ENCODE measurements at places on chromosomes 3 and 15.

DNA sequence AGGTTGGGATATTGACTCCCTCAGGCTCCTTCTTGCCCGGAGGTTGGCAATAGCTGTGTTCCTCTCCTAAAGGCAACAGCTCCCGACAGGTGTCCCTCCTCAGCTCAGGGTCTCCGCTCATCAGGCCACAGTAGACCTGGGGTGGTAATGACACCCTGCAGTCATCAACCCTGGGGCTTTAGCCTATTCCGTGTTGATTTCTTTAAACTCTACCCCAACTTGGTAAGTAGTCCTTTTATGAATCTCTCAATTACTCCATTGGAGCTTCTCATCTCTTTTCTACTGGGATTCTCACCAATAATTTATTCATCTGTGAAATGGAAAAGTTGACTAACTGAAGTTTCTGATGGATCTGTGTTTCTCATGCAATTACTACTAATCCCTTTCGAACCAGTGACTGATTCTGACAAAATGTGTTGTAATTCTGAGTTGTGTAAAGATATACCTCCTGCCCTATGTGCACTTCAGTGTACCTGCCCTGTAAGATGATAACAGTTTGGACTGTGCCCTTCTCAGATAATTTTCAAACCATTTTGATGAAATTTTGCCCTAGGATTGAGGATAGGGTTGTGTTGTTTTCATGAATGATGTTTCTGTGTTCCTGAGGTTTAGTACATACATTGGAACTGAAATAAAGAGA is 89.7 kb downstream of the RPL39L start:
- no peak for DNase-seq

DNA sequence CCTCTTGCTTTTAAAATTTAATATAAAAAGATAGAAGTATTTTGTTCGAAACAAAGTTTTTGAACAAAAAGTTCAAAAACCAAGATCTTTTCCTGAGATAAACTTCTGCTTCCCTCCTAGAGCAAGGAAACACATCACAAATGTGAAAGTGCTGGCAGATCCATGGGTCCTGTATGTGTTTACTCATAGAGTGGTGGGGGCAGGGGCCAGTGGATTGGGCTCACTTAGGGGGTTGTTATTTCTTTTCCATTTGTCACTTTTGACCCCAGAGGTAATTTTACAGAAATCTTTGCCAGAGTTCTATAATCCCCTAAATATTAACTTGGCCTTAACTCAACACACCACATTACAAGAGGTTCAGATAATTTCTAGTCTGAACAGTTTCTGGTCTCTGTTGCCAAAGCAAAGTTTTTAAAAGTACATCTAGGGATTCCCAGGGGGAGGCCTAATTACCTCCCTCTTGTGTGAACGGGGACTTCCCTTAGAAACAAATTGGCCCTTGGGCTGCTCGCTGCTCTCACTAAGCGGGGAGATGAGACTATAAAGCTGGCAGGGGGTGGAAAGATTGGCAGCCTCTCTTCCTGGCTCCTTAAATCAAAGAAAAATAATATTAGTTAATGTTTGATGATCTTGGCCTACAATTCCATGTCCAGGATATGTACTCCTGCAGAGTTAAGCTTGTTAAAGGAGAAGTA is 66.8 kb upstream of the PTX3 start:
- DNase-seq: no peak

DNA sequence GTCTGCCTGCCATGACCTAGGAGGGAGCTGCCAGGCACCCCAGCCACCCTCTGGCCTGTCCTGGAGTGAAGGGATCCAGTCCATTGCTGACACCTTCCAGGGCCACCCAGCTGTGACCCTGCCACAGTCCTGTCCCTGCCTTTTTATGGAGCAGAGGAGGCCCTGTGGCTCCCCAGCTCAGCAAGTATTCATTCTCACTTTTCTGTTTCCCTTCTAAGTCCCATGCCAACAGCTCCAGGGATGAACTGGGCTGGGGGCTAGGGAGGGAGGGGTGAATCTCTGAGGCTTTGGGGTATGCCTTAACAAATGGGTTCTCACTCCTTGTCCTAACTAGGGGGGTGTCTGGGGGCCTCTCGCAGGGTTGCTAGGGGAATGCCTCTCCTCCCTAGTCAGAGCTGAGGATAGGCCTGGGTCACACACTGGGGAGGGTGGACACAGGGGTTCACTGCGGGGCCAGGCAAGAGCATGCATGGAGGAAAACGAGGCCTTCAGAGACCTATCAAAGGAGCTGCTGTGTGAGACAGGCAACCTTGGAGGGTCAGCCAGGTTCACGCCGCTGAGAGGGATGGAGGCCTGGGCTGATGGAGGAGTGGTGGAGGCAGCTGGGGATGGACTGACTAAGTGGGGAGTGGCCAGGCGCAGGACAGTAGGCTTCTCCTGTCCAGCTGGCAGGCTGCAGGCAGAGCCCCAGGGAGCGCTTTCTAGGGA is 31.8 kb downstream of the EPHB3 start:
- no peak for DNase-seq

GRCh38 chr15:74257105-74257504 is 21.0 kb downstream of the CCDC33 start:
- DNase-seq: no peak

DNA sequence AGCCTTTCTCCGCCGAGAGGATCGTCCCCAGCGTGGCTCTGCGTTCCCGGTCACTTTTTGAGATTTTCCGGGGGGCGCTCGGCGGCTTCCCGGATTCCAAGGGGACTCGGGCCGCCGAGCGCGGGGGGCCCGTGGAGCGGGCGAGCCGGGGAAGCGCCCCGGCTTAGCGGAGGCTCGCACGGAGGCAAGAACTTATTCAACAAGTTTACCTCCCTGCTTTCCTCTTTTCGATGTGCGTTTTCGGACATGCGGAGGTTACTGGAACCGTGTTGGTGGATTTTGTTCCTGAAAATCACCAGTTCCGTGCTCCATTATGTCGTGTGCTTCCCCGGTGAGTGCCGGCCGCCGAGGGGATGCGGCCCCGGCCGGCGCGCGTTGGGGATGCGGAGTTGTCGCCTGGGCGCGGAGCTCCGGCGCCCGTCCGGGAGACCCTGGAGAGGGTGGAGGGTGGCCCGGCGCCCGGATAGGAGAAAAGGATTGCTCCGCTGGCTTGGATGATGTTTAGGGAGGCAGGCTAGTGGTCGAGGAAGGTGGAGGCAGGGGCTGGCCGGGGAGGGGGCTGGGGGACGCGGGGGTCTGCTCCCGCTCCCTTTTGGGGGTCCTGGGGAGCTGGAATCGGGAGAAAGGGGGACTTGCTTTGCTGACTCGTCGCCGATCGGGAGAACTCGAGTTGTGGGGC is 810 bp downstream of the PTPRG start:
- DNase-seq: no peak

GRCh38 chr3:49352890-49353421 is 5.2 kb downstream of the GPX1 start:
- DNase-seq: no peak

DNA sequence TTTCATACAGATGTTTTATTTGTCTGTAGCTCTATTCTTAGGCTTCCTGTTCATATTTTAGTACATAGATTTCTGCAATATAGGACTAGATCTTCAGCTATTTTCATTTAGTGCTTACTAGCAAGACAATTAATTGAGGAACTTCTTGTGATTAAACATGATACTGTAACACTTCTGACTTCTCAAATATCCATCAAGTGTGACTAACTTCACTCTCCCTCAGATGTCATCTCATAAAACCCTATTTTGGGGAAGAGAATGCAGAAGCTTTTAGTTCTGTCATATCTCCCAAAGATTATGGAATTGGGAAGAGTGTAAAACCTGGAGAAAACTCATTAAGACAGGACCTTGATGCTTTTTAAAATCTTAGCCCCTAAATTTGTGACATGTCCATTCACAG is 28.6 kb upstream of the GOLIM4 start:
- no peak for DNase-seq

DNA sequence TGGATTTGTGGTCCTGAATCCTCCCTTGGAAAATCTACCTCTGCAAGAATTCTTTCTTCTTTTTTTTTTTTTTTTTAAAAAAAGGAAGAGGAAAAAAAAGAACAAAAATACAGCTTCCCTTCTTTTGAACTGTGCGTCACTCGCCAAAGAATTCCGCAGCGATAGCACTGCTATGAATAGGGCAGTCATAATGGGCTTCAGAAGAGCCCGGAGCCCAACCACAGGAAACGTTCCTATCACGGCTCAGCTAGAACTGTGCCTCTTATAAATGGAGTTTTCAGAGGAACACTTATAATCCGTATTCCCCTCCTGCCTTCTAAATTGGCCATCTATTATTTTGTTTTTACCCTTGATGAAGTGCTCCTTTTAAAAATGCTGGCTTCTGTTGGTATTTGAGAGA is 227.7 kb downstream of the ADAMTS17 start:
- DNase-seq: no peak

DNA sequence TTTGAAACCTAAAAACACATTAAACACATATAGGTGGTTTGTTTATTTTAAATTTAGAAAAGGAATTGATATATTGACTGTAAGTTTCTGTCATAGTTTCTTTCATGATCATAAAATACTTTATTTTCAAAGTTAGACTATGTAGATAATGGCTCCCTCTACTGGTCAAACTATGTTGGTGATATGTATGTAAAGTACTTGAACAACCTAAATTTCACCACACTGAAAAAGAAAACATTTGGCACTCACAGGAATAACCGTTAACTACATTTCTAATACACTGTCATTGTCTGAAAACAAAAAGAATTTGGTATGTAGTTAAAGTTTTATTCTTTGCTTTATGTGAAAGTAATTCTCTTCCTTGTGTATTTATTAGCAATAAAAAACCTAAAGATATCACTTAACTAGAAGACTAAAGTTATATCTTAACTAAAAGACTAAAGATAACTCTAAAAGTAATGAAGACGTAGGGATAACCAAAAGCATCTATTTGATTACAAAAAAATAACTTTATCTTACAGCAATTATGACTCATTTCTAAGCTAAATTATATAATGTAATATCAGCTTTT is 427.5 kb downstream of the VGLL3 start:
- DNase-seq: no peak

- no peak for DNase-seq
Observed at GRCh38 chr15:41640985-41641384, 19.2 kb upstream of the MGA start.

DNA sequence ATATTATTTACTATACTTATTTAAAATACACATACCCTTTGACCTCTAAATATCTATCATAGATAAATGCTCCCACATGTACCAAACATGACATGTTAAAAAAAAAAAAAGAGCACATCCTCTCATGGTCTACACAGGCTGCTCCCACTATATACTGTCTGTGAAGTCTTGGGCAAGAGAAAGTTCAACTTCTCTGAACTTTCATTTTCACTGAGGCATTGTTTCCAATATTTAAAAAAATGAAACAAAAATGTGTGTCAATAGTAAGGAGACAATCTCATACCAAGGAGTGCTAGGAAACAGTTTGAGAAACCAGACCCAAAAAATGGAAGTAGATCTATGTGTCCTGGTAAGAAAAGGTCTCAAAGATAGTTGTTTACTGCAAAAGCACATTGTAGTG is 29.3 kb downstream of the SLC4A7 start:
- DNase-seq: no peak

- no peak for DNase-seq
Observed at GRCh38 chr3:152696962-152697361, 138.0 kb upstream of the P2RY1 start.

DNA sequence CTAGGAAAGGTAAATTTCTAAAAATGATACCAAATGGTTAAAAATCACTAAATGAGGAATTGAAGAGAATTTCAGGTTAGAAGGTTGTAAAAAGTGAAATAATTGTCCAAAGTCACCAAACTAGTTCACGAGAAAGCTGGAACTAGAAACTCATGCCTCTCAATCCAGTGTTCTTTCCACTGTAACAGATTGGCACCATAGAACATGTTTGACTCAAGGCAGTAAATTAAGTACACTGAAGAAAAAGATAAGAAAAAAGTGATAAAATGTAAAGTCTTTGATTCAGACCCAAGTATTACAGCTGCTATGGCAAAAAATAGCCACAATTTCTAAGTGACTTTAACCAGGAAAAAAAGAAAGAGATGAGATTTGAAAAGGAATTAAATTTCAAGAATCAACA is 26.5 kb downstream of the ZBTB20 start:
- no peak for DNase-seq

- DNase-seq: no peak
Observed at GRCh38 chr3:20072422-20072821, 32.2 kb downstream of the KAT2B start.

- peak; percentile 35 for DNase-seq
Observed at GRCh38 chr3:155805204-155805801, 775 bp downstream of the C3orf33 start.

GRCh38 chr15:94445566-94446160 is 214.3 kb downstream of the MCTP2 start:
- no peak for DNase-seq

DNA sequence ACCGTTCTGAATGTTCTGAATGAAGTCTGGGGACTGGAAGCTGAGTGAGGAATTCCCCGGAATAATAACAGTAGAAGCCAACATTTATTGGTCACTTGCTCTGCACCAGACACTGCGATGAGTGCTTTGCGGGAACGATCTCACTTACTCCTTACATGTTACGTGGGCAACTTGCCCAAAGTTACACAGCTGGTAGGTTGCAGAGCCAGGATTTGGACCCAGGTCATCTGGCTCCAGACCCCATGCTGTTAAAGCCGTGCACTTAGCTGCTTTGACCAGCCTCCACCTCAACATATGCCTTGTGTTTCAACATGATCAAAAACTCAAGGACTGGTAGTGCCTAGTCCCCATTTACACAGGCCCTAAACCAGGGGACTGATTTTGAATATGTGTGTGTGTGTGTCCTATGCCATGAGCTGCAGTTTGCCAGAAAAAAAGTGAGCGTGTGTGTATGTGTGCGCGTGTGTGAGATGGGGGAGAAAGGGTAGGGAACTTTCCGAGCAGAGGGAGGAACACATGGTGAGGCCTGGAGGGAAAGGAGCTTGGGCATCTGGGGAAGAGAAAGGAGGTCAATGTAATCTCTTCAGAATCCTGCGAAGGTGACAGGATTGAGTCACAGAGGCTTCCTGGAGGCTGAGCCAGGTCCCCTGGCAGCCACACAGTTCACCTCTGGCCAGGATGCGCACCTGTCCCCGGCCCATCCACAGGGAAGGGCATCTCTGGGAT is 28.9 kb downstream of the LINGO1 start:
- DNase-seq: no peak

GRCh38 chr15:94412979-94413746 is 181.8 kb downstream of the MCTP2 start:
- no peak for DNase-seq

- DNase-seq: no peak
Observed at GRCh38 chr3:132294906-132295305, 22.3 kb upstream of the ACP3 start.

DNA sequence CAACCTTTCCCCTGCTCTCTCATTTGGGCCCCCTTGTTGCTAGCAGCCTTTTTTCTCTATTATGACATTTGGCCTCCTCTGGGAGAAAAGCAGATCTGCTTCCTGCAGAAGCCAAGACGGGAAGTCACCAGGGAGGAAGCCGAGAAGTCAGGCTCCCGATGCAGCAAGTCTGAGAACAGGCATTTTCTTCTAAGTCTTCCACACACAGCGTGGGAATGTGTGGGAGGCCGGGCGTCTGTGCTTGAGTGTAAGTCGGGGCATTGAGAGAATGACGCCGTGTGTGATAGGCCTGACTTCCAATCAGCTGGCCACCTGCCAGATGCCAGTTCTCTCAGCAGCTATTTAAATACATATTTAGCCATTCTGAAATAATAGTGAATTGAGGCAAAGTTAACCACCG is 75.8 kb upstream of the FAM98B start:
- DNase-seq: no peak
